ENCODE measurements at places on chromosomes 2 and 18.

DNA sequence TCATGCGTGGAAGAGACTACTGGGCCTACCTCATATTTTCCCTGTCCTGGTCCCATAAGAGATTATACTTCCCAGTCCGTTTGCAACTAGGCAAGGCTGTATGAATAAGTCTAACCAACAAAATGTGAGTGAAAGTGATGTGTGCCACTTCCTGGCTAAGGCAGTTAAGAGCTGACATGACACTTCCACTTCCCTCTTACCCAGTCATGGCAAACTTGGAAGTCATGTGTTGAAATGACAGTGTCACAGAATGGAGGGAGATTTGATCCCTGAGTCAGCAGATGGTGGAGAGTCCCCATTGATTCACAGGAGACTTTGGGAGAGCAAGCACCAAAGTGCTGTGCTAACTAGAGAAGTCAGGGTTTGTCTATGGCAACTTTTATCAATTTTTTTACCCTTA is 36.4 kb downstream of the TACR1 start:
- H3K4me1 ChIP-seq: no peaks in the 10 kb centered on the region
- no peak overlapping the region for H3K27ac ChIP-seq
- H3K36me3 ChIP-seq: no peaks in the 10 kb centered on the region
- peak; percentile 60 for ATAC-seq
- peaks cover 5% of the 10 kb centered on the region for H3K27me3 ChIP-seq
- H3K4me3 ChIP-seq: no peak overlapping the region

- peaks cover 13% of the 10 kb centered on the region for H3K4me1 ChIP-seq
- H3K4me3 ChIP-seq: peak overlapping the region; percentile 72
- no peaks in the 10 kb centered on the region for H3K36me3 ChIP-seq
- ATAC-seq: no peak
- H3K27ac ChIP-seq: no peak overlapping the region
- no peaks in the 10 kb centered on the region for H3K27me3 ChIP-seq
Measured at GRCh38 chr18:23236876-23237468, 101.7 kb downstream of the CABLES1 start.

GRCh38 chr2:222306393-222307142 is 7.8 kb upstream of the PAX3 start:
- peaks cover 20% of the 10 kb centered on the region for H3K36me3 ChIP-seq
- peak overlapping the region; percentile 65 for H3K4me3 ChIP-seq
- H3K27me3 ChIP-seq: peaks cover 88% of the 10 kb centered on the region
- no peak overlapping the region for H3K27ac ChIP-seq

DNA sequence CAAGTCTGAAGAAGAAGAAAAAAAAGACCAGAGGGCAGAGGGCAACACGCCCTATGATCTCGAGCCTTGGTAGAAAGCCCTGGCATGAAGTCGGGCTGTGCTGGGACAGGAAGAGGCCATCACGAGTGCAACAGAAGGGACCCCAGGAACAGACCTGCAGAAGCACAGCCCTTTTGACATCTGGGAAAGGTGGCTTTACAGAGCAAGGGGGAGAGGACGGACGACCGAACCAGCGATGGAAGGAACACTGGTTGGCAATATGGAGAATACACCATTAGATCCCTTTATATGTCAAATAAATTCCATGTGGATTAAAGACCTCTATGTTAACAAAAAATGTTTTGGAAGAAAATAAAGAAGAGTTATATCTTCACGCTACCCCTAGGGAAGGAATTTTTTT is 10.7 kb downstream of the KIF1A start:
- H3K27ac ChIP-seq: no peak overlapping the region
- peaks cover 6% of the 10 kb centered on the region for H3K27me3 ChIP-seq

- H3K4me1 ChIP-seq: no peaks in the 10 kb centered on the region
- no peak overlapping the region for H3K27ac ChIP-seq
- H3K27me3 ChIP-seq: no peaks in the 10 kb centered on the region
- H3K36me3 ChIP-seq: peaks cover 21% of the 10 kb centered on the region
Measured at GRCh38 chr2:23709311-23709710, 217.6 kb downstream of the ATAD2B start.

All from activated T-helper 17 cell treated with anti-CD3 and anti-CD28 coated beads, Interleukin-2, amount 50 U/mL, for 72 hours (primary cell).